ENCODE measurements at places on chromosomes 3 and 15.

GRCh38 chr15:55741833-55742497 lies 987 bp downstream of the PRTG start:
- DNase-seq = no peak

- DNase-seq = no peak
Observed at GRCh38 chr15:47652328-47652727, 65.0 kb upstream of the SEMA6D start.

DNA sequence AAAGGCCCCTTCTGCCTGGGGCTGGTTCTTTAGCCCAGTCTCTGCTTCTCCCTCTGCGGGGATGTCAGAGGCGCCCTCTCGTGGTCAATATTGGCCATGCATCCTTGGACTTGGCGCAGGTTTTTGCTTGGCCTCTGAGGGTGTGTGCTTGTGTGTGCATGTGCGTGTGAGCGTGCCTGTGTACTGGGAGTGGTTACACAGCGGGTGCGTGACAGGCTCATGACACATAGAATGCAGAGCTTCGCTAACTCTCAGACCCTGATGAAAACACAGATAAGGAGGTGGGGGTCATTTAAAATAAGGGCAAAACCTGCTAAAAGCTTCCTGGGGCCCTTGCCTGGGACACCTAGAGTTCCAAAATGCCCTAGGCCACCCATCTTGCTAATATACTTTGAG lies 160.9 kb downstream of the SMAD6 start:
- DNase-seq = peak; percentile 96

DNA sequence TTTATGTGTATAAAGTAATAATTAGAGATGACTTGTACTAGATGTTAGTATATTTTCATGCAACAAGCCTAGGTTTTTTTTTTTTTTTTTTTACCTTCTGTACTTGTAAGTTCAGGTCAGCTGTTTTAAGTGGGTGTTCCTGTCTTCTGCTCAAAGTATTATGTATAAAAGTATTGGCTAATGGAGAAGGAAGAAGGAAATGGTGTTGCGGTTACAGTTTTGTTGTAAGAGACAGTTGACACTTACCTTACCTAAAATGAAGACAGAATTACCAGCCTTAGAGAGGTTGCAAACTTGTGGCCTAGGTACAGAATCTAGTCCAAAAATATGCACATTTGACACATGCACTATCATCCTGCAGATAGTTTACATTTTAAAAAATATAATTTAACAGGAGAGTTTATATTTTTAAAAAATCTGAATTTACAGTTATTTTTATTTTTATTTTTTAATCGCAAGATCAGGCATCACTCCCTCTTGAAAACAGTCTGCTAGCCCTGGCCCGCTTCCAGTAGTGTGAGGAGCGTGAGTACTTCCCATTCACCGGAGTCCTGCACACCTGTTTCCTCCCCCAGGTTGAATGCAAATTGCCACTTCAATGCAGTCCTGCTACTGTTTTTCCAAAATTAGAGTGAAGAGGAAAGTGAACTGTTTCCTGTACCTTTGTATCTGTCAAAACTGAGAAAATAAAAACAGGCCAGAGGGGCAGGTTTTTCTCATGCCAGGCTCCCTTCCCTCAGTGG lies 224.3 kb upstream of the SOX2 start:
- DNase-seq = no peak

DNA sequence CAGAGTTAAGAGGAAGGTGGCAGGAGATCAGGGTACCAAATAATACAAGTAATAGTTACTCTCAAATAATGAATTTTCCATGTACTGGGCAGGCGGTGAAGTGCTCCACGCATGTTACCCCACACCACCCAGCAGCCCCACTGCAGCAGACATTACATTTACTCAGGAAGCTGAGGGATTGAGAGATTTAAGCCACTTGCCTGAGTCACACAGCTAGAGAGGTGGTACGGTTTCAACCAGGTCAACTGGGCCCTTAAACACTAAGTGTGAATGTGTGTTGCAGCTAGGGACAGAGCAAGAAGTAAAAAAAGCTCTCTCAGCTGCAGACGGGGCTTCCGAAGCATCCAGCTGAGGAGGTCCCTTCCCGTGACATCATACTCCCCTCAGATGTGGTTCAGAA lies 91.3 kb downstream of the PRICKLE2 start:
- no peak for DNase-seq

Measured in GM23248 (cell line).